ENCODE measurements at places on chromosomes 5 and 9. TPM values are rescaled to one million over a fixed set of nuclear protein-coding genes. Genes with fewer than 3 reads are reported as not detected.

Gene LCN10
- not detected for total RNA-seq

Gene SLC4A9
- under 0.01 TPM for total RNA-seq

Gene GRXCR2
- total RNA-seq = not detected

Gene GAS1
- 1.7 TPM for total RNA-seq

Gene HACD4
- 0.14 TPM for total RNA-seq

Gene FSTL4
- total RNA-seq = 1.1 TPM

Gene SH3TC2
- 28.9 TPM for total RNA-seq

Gene TAF1L
- under 0.01 TPM for total RNA-seq

Gene ADRA1B
- 0.80 TPM for total RNA-seq

Gene FAM221B
- total RNA-seq = not detected

Gene PCDHA8
- under 0.01 TPM for total RNA-seq

Gene TDRD7
- total RNA-seq = 8.5 TPM

Gene CKMT2
- not detected for total RNA-seq

Gene NIPAL4
- total RNA-seq = 3.0 TPM

GRCh38 chr9:89604729-89605464 lies at the start of gene GADD45G:
TSS of gene GADD45G (plus strand) at chr9:89605012. CDS start at chr9:89605122, 110 bp downstream.
- DNase-seq = peak; percentile 73

- peak; percentile 67 for DNase-seq
Measured at GRCh38 chr5:60805463-60805862, 38.6 kb downstream of the ELOVL7 start.

DNA sequence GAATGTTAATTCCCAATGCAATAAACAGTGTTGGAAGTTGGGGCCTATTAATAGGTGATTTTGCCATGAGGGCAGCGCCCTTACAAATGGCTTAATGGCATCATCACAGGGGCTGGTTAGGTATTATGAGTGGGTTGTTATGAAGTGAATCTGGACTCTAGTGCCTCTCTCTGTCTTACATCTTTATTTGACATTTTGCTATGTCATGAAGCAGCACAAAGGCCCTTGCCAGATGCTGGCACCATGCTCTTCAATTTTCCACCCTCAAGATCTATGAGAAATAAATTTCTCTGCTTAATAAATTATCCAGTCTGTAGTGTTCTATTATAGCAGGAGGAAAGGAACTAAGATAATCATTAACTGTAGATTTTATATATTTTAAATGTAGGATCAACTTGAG lies 1098.7 kb upstream of the NUDT12 start:
- DNase-seq = no peak

DNA sequence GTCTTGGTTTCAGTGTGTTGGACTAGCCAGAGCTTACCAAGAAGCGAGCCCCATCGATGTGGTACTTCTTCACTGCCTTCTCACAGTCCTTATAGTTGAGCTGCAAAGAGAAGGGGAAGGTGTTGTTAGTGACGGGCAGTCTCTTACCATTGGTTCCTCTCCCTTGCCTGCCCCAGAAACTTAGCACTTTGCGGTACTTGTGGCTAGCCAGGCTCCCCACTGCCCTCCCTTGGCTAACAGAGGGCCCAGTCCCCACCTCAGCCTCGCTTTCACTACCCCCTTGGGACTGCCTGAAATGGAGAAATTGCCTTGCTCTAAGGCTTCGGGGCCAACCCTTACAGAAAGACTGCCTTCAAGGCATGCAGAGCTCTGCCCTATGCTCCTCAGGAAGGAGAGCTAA lies 4.3 kb downstream of the LCP2 start:
- no peak for DNase-seq

DNA sequence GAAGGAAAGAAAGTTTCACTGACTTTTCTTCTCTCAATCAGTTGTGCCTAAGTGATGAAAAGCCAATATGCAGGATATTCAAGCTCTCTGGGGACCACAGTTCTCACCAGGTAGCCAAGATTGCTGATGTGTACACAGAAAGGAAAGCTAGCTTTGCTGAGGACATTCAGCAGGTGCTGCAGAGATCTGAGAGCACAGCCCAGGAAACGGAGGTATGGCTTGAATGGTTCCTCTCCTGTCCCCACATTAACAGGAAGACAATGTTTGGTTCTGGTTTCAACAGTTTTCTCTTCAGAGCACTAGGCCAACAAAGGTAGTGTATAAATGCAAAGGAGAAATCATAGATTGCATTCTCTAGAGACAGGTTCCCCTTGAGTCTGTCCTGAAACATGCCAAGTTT lies 69.6 kb downstream of the PTPDC1 start:
- DNase-seq = no peak

- no peak for DNase-seq
Measured at GRCh38 chr5:2129568-2130272, 247.0 kb upstream of the IRX4 start.

- DNase-seq = no peak
Measured at GRCh38 chr5:107396351-107396690, 274.4 kb downstream of the EFNA5 start.

- DNase-seq = no peak
Measured at GRCh38 chr9:125446561-125447094, 185.0 kb downstream of the GAPVD1 start.

- DNase-seq = no peak
Measured at GRCh38 chr9:105993116-105993854, 298.9 kb downstream of the TMEM38B start.

DNA sequence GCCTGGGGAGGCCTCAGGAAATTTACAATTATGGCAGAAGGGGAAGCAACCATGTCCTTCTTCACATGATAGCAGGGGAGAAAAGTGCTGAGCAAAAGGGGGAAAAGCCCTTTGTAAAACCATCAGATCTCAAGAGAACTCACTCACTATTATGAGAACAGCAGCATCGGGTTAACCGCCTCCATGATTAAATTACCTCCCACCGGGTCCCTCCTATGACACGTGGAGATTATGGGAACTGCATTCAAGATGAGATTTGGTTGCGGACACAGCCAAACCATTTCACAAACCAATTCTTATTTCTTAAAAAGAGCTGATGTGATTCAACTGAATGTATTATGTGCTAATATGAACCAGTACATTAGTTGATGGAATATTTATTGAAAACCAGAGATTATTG lies 63.9 kb downstream of the PARP8 start:
- DNase-seq = no peak

GRCh38 chr5:56457887-56458812 lies 225.0 kb upstream of the ANKRD55 start:
- no peak for DNase-seq

- DNase-seq = no peak
Measured at GRCh38 chr9:98214811-98215210, 22.4 kb upstream of the CORO2A start.

GRCh38 chr5:139146809-139147482 lies 51.2 kb downstream of the SIL1 start:
- no peak for DNase-seq

- no peak for DNase-seq
Measured at GRCh38 chr5:127298656-127299055, 8.1 kb downstream of the MEGF10 start.

- no peak for DNase-seq
Measured at GRCh38 chr9:13049223-13049622, 230.3 kb downstream of the MPDZ start.

DNA sequence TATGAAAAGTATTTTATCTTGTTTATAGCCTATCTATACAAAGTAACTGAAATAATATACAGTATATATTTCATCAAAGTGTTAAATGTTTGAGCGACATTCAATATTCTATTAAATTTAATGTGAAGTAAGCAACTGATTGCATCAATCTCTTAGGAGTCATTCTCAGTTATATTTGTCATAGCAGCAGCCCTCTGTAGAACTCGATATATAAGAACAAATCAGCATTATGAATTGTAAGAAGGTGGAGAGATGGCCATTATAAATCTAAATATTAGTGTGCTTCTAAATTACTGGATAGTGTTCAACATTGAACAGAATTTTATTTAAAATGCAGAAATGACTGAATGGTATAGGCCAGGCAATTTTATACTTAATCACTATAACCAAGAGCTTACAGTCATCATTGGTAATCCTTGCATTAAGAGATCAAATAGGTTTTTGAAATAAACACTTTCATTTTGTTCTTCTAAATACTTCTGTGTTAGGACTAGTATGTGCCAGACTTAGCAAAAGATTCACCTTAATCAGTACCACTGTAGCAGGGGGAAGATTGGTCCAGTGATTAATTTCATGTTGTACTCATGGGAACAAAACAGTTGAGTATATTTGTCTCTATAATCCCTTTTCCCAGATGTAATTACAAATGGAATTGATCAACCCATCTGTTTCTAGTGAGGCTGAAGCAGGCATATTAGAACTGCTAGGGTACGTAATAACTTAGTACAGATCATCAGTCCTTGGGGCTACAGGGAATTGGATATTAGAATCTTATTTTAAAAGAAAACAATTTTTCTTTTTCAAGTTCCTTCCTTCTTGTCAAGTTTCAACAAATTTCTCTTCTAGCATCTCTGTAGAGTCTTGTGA lies 108.3 kb upstream of the TYRP1 start:
- no peak for DNase-seq

GRCh38 chr5:6399980-6400910 lies 21.9 kb upstream of the MED10 start:
- DNase-seq = peak; percentile 91

- no peak for DNase-seq
Measured at GRCh38 chr5:168001318-168001717, 290.1 kb upstream of the WWC1 start.

DNA sequence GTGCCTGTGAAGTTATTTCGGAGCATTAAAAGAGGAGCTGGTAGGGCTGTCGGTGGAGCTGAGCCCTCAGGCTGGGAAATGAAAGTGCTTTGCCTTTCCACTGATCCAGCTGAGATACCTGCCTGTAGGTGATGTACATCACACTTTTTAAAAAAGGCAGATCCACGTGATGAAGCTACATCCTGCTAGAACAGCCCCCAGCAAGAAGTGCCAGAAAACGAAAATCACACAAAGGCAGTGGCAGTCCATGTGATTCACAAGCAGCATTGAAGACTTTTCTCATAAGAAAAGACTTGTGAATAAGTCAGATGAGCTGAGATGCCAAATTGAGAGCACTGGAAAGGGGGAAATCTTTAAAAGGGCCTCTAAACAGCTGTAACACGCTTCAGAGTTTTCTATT lies 765.1 kb downstream of the PTPRD start:
- DNase-seq = no peak

DNA sequence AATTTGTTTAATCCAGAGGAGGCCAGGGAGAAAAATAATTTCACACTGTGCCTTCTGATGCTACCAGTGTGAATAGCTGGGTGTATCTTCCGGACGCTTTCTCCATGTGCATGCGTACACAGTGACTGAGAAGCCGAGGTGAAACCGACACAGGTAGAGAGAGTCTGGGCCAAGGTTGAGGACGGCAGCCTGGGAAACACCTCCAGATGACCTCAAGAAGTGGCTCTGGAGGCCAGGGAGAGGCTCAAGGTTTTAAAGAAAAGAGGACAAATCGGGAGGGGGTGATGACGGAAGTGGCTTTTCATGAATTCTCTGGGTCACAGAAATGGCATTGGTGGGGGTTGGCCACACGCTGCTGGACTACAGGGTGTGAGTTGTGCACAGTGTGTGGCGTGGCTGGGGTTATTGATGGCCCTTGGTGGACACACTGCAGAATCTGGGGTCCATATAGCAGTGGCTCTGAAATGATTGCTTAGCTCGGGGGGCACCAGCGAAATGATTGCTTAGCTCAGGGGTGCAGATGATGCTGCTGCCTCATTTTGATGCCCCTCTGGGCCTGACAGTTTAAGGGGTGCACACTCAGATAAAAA lies 34.1 kb upstream of the LRRC14B start:
- no peak for DNase-seq

DNA sequence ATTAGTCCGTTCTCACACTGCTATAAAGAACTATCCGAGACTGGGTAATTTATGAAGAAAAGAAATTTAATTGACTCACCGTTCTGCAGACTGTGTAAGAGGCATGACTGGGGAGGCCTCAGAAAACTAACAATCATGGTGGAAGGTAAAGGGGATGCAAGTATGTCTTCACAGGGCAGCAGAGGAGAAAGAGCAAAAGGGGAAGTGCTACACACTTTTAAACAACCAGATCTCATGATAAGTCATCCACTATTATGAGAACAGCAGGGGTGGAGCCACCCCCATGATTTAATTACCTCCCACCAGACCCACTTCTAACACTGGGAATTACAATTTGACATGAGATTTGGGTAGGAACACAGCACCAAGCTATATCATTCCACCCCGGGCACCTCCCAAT lies 26.6 kb downstream of the FST start:
- DNase-seq = no peak

All from mammary epithelial cell (primary cell).